Brain pericyte (primary cell): ENCODE measurements at places on chromosomes 3 and 15.

DNA sequence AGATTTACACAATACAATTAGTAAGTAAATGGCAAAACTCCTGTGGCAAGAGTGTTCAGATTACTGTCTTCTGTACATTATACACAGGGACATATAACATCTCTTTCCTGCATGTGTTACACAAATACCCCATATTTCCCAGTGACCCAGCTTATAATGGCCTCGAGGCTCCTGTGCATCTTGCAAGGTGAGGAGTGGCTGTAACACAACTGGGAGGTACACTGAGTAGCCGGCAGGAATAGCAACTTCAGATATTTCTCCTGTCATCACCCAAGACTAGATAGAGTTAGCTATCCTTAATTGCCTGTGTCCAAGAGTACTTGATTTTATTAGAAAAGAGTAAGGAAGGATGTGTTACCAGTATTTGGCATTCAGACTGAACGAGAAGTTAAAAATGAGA lies 5.6 kb downstream of the GMPS start:
- DNase-seq, result no peak

DNA sequence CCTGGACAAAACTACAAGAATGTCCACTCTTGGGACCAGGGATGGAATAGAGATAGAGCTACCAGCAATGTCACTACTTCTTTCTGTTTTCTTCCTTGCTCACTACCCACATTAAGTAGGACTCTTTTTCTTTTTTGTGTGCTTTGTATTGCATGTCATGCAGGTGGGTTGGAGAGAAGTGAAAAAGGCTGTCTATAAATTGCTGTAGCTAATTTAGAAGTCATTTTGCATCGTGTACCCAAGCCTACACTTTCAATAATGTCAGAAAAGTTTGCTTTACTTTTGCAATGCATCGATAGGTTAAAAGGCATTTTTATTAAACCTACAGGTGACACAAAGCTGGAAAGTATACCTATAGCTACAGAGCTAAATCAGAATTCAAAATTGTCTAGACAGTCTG lies 58.9 kb downstream of the GTF2E1 start:
- DNase-seq, result no peak

- DNase-seq, result no peak
Measured at GRCh38 chr3:53194210-53195065, 33.4 kb downstream of the PRKCD start.

DNA sequence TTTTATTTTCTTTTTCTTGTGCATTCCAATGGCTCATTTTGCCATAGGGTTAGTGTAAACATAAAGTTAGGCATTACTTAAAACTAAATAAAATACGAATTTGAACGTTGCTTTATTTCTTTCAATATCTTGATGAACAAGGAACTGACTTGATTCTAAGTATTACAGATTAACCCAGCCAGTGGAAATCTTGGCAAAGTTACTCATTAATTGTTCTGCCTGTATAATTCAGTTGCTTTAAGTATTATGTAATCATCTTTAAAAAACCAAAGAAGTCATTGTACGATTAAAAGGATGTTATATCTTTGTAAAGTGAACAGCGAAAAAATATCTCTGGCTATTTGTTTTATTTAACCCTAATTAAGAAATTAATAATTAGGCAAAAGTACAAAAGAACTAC lies 737.9 kb upstream of the BCHE start:
- DNase-seq, result no peak

GRCh38 chr3:127078626-127079025 lies 95.7 kb downstream of the PLXNA1 start:
- no peak for DNase-seq

GRCh38 chr3:179932674-179933073 lies 104.1 kb downstream of the PEX5L start:
- no peak for DNase-seq

GRCh38 chr3:168604767-168605166 lies 509.0 kb upstream of the GOLIM4 start:
- DNase-seq, result no peak

DNA sequence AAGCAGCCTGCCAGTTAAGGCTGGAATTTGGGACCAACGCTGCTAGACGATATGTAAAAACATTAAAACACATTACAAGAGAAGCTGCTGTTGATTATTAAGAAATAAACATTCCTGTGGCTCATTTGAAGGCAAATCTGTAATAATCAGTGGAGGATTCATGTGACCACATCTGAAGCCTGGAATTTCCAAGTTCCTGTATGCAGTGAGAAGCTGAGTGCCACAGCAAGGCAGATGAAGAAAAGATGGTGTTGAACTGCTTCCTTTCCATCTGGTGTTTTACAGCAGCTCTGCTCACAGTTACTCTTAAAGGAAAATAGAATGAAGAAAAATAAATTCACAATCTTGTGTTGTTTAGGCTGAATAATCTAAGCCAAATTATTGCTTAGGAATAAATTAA lies 139.3 kb upstream of the ROBO2 start:
- no peak for DNase-seq

DNA sequence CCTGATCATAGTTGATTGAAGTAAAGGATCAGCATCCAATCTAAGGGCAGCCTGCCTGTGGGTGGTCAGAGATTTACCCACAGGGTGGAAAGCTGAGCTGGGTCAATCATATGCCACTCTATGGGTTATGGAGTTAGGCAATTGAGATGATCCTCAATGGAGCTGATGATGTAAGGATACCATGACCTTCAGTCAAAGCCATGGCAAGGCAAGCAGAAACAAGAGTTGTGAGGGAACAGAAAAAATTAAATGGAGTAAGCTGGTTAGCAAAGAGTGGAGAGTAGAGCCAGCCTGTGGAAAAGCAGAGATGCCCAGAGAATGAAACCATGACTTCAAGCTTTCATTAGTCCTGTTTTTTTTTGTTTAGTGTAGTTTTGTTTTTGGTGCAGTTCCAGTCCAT lies 5.7 kb upstream of the IQGAP1 start:
- no peak for DNase-seq

GRCh38 chr15:77548589-77549557 lies 83.8 kb downstream of the LINGO1 start:
- DNase-seq, result no peak

DNA sequence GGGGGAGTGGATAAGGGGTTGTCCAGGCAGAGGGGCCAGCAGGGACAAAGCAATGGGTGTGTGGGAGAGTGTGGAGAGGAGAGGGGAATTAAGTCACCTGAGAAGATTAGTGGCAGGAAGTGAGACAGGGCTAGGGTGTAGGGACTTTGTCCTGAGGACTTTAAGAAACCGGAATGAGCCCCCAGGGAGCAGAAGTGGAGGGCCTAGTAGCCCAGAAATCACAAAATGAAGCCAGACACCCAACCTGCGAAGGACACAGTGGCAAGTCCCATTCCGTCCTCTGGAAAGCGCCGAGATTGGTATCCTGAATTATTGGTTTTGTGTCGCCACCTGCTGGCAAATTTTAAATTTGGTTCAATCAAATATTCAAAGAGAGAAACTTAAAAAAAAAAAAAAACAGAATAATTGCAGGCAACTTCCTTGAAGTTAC lies 78.0 kb upstream of the SLC25A36 start:
- no peak for DNase-seq

GRCh38 chr3:45848392-45848791 lies 6.5 kb upstream of the LZTFL1 start:
- no peak for DNase-seq

DNA sequence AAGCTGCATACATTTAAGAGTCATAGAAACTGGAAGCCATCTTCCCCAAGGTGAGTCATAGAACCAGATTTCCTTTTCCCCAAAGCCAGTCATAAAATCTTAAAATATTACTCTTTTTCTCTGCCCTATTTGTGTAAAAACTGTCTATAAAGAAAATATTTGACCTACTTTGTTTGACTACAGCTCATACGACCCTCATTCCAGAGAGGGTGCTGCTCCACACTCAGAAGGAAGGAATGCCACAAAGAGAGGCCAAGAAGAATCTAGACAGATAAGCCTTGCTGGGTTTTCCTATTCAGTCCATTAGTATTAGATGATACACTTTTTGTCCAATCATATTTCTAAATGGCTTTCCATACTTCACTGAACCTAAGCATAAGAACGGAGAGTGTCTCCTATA lies 671.6 kb upstream of the SGO1 start:
- DNase-seq, result no peak

DNA sequence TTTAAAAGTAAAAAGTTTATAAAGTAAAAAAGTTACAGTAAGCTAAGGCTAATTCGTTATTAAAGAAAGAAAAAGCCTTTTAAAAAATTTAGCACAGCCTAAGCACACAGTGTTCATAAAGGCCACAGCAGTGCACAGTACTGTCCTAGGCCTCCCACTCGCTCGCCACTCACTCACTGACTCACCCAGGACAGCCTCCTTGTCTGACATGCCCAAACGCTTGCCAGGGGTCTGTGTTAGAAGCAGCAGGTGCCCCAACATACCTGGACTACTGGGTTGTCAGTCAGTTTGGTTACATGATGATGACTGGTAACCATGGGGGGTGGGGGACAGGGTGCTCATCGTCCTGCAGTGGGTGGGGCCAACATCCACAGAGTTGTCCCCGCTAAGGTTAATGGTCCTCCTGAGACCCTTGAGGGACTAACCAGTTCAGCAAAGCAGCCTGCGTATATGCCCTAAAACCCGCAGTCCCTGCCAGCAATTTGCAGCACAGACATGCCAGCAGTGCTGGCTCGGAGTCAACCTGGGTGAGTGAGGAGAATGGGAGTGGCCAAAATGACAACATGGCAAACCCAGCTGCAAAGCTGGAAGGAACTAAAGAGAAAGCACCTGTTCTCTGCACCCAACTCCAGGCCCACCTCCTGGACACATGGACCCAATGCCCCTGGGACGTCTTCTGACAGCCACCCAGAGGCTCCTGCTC lies 49.2 kb downstream of the CYFIP1 start:
- DNase-seq, result no peak

DNA sequence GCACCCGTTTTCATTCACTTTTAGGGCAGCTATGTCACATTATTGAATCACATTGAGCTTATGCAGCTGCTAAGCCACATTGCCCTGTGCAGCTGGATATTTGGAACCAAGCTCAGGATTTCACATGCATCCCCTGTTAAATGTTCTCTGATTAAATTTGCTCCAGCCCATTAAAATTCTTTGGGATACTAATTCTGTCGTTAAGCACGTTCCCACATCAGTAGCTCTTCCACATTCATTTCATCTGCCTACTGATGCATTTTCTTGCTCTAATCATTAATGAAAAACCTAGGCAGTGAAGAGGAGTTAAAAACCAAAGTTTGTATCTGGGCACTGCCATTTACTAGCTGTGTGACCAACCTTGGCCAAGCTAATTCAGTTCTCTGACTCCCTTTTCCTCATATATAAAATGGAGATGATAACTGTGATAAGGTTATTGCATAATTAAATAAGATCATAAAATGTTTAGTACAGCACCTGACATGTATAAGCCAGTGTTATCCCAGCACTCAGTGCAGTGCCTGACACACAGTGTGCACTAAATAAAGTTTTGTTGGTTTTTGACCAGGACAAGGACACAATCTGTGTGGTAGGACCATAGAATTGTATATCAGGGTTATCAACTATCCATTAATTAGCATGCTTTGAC lies 222.2 kb upstream of the ATP11B start:
- no peak for DNase-seq

DNA sequence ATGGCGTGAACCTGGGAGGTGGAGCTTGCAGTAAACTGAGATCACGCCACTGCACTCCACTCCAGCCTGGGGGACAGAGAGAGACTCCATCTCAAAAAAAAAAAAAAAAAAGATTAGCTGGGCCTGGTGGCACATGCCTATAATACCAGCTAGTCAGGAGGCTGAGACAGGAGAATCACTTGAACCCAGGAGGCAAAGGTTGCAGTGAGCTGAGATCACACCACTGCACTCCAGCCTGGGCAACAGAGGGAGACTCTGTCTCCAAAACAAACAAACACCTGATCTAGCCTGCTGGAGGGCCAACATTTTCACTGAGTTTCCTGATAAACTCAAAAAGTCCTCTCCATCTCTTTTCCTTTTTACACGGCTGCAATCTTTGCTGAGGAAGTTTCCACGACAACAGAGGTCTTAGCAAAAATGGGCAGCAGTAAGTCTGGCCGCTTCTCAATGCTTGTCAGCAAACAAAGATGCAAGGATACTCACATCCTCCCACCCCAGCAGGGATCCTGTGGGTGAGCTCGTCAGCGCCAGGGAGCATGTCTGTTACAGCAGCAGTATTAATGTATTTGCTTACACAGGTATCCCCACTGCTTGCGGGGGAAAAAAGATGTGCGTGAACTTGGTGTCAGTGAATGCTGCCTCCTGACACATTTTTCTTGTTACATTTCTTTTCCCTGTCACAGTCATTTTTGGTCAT lies 21.0 kb upstream of the CCDC174 start:
- no peak for DNase-seq

DNA sequence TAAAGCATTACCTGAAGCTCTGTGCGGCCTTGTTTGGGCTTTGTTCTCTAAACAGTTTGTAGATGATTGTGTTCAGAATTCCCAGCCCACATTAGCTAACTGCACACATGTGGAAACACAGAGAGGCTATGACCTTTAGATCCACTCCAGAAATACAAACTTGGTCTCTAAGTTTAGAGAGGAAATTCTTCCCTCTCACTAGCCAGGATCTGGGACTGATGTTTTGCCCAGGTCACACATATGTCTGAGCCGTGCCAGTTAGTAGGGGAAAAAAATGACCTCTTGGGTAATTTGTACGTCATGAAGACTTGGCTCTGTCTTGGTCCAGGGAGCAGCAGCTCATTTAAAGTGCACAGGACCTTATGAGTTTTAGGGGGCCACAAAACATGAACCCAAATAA lies 223.1 kb downstream of the RBMS3 start:
- no peak for DNase-seq

- no peak for DNase-seq
Measured at GRCh38 chr3:139236336-139236735, 107.5 kb upstream of the MRPS22 start.

GRCh38 chr3:138249636-138250035 lies 62.5 kb downstream of the ARMC8 start:
- no peak for DNase-seq

DNA sequence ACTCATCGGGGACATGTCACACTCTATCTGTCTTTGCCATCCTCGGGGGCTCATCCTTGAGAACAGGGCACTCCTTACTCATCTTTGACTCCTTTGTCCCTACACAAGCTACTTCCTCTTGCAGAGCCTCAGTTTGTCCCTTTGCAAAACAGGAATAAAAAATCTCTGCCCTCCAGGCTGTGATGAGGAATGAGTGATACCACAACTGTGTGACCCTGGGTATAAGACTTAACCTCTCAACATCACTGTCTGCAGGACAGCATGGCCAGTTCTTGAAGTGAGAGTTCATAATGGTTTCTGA lies 48.5 kb downstream of the IQSEC1 start:
- no peak for DNase-seq

GRCh38 chr3:127123533-127123932 lies 69.4 kb upstream of the PRR23E start:
- DNase-seq, result no peak

GRCh38 chr3:62368705-62369475 lies 4.5 kb downstream of the FEZF2 start:
- no peak for DNase-seq

GRCh38 chr3:122298239-122298638 lies 26.8 kb upstream of the CSTA start:
- DNase-seq, result no peak
